Regular cardiac myocyte (primary cell): ENCODE measurements at places on chromosomes 12 and 14. TPM values are rescaled to one million over a fixed set of nuclear protein-coding genes. Genes with fewer than 3 reads are reported as not detected.

The PRB2 gene
- total RNA-seq = not detected in 2 replicates

The GALNT6 gene
- 2.7 and 3.4 TPM in 2 replicates for total RNA-seq

The SCN8A gene
- 3.5 and 7.6 TPM in 2 replicates for total RNA-seq

The KCNC2 gene
- total RNA-seq = not detected in 2 replicates

The KRT3 gene
- total RNA-seq = not detected in 2 replicates

The ITGA5 gene
- total RNA-seq = 290 and 347 TPM in 2 replicates

The RPGRIP1 gene
- not detected in 2 replicates for total RNA-seq

The C12orf50 gene
- total RNA-seq = not detected in 2 replicates

The ZDHHC22 gene
- not detected in 2 replicates for total RNA-seq

The KRT86 gene
- 0.19 and 0.85 TPM in 2 replicates for total RNA-seq

The LGR5 gene
- total RNA-seq = 0.58 and 1.7 TPM in 2 replicates

The SSTR1 gene
- total RNA-seq = 0.77 and 1.1 TPM in 2 replicates

The WDR20 gene
- total RNA-seq = 13.8 and 19.2 TPM in 2 replicates

The MMP17 gene
- total RNA-seq = 8.5 and 15.0 TPM in 2 replicates

The SLCO1A2 gene
- total RNA-seq = under 0.01 and 0.19 TPM in 2 replicates

The MGP gene
- 47.7 and 113 TPM in 2 replicates for total RNA-seq

The NRL gene
- total RNA-seq = 0.56 and 0.77 TPM in 2 replicates

The RIMKLB gene
- 31.8 and 36.6 TPM in 2 replicates for total RNA-seq

The CPNE6 gene
- total RNA-seq = not detected in 2 replicates

The TRHDE gene
- 0.38 and 1.7 TPM in 2 replicates for total RNA-seq

The RNASE2 gene
- total RNA-seq = not detected in 2 replicates

The INF2 gene
- total RNA-seq = 30.7 and 39.5 TPM in 2 replicates
